ENCODE measurements at places on chromosomes 11 and 22. TPM values are rescaled to one million over a fixed set of nuclear protein-coding genes. Genes with fewer than 3 reads are reported as not detected.

BATF2 gene
- 4.0 TPM for total RNA-seq

KCNQ1 gene
- total RNA-seq, result not detected

CEND1 gene
- total RNA-seq, result 2.8 TPM

PHF21B gene
- total RNA-seq, result not detected

KLHL35 gene
- total RNA-seq, result 13.0 TPM

GPHA2 gene
- not detected for total RNA-seq

SEZ6L gene
- total RNA-seq, result under 0.01 TPM

CSRP3 gene
- not detected for total RNA-seq

SORL1 gene
- 0.76 TPM for total RNA-seq

CD44 gene
- 506 TPM for total RNA-seq

GRCh38 chr11:9802291-9802861, 138.5 kb downstream of the SWAP70 start:
- H3K4me1 ChIP-seq, result peaks cover 57% of the 10 kb centered on the region
- peak; percentile 90 for DNase-seq
- H3K36me3 ChIP-seq, result peaks cover 13% of the 10 kb centered on the region
- peak overlapping the region; percentile 90 for H3K27ac ChIP-seq
- no peaks in the 10 kb centered on the region for H3K27me3 ChIP-seq

- H3K27ac ChIP-seq, result peak overlapping the region; percentile 59
- no peaks in the 10 kb centered on the region for H3K36me3 ChIP-seq
- no peak for DNase-seq
- H3K27me3 ChIP-seq, result no peaks in the 10 kb centered on the region
Observed at GRCh38 chr11:72792437-72793021, 1.3 kb downstream of the STARD10 start.

- DNase-seq, result peak; percentile 10
- peaks cover 4% of the 10 kb centered on the region for H3K4me1 ChIP-seq
- H3K4me3 ChIP-seq, result no peak overlapping the region
- H3K27me3 ChIP-seq, result no peaks in the 10 kb centered on the region
Observed at GRCh38 chr22:20887375-20887774, 28.6 kb downstream of the SNAP29 start.

DNA sequence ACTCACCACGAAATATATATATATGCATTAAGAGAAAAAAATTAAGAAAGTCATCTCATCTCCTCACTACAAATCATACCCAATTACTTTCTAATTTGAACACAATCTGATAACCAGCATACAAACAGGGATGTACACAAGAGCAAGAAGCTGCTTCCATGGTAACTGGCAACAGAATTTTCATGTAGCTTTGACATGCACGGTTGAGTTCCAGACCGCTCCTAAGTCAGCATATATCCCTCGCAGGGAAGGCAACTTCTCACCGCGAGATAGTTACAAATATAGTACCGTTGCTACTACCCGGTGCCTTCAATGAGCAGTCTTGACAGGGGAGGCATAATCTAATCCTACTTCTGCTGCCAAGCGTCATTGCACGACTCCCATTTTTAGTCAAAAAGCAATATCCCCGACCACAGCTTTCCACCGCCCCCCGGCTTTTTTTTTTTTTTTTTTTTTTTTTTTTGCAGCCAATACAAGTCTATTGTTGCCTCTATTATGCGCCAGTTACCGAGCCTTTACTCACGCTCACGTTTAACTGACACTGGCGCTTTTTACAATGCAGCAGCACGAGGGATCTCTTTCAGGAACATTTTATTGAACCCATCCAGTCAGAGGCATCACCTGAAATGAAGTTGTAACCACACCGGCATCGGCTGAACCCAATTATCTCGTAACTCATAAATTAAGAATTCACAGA, 2.2 kb downstream of the CADM1 start:
- no peak for DNase-seq
- H3K27me3 ChIP-seq, result peaks cover 55% of the 10 kb centered on the region
- H3K4me1 ChIP-seq, result no peaks in the 10 kb centered on the region
- H3K36me3 ChIP-seq, result no peaks in the 10 kb centered on the region

DNA sequence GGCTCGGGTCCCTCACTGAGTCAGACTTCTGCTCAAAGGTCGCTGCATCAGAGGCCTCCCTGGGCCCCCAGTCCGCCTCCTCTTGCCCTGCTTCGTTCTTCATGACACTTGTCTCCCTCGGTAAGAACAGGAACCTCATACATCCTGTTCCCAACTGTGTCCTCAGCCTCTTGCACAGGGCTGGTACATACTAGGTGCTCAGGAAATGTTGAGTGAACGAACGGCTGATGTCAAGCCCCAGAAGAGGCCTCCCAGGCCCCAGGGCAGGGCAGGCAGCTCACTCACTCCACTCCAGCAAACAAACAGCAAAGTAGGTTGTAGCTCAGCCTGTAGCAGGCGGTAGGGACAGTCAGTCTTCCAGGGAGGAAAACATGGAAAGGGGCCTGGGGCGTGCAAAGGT, 17.2 kb downstream of the SYNGR1 start:
- H3K4me1 ChIP-seq, result no peaks in the 10 kb centered on the region
- H3K36me3 ChIP-seq, result no peaks in the 10 kb centered on the region
- H3K4me3 ChIP-seq, result no peak overlapping the region
- DNase-seq, result no peak

DNA sequence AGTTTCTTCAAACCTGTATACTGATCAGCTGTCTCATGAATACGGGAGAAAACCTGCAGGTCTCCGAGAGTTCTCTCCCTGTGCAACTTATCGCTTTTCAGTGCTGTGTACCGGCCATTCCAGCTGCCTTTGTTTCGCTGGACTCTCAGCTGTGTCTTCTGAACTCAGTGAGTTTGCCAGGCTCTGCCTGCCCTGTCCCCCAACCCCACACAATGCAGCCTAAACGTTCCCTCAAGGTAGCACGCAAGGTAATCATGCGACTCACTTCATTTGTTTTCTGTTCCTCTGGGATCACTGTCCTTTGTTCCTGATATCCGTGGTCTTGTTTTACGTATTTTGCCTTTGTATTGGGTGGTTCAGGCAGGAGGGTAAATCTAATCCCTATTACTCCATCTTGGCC, 13.5 kb downstream of the RBM7 start:
- H3K27me3 ChIP-seq, result no peaks in the 10 kb centered on the region
- DNase-seq, result no peak
- peaks cover 18% of the 10 kb centered on the region for H3K36me3 ChIP-seq
- H3K4me1 ChIP-seq, result peaks cover 14% of the 10 kb centered on the region

DNA sequence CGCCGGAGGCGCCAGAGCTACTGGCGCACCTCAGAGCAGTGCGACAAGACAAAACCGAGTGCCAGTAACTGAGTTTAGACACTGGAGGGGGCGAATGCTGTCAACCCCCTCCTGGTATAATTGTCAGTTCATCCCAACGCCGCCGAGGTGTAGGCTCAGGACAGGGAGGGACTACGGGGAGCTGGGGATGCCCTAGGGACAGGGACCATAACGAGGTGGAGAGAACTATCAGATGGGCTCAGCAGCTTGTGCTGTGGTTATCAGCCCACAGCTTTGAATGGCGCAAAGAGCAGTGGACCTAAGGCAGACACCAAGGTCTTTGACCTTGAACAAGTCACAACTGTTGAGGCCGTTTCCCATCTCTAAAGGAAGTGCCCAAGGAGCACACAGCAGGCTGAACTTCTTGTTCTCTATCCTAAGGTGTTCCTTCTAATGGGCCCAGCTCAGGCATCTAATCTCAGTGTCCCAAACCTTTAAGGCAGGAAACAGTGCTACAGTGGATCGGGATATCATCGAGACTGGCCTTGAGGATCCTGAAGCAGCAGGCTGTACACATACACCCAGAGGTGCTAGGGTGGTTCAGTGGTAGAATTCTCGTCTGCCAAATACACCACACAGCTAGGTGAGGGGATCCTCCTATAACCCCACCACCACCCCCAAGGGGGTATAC, 958 bp upstream of the TUT1 start:
- H3K4me3 ChIP-seq, result peak overlapping the region; percentile 94
- H3K4me1 ChIP-seq, result 0 out of 2 replicates have a peak, but pooled peaks cover 20% of the 10 kb centered on the region
- peak overlapping the region; percentile 75 for H3K27ac ChIP-seq
- H3K27me3 ChIP-seq, result no peaks in the 10 kb centered on the region
- peaks cover 12% of the 10 kb centered on the region for H3K36me3 ChIP-seq
- DNase-seq, result no peak

DNA sequence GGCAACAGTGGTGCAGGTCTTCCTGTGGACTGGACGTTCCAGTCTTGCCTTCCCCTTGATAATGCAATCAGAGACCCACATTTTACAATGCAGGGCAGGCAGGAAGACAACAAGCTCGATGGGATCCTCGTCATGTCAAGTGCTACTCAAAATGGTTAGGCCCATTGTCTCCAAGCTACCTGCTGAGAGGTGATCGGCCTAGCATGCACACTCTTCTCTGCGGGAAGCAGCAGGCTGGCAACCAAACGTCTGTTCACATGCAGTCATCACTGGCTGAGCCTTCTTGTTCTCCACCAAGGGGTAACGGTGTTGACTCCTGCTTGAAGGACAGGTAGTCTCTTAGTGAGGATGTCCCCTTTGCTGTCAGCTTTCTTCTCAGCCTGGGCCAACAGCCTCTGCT, 25.5 kb upstream of the CD82 start:
- DNase-seq, result no peak
- H3K27ac ChIP-seq, result no peak overlapping the region
- no peaks in the 10 kb centered on the region for H3K36me3 ChIP-seq
- no peaks in the 10 kb centered on the region for H3K4me1 ChIP-seq
- no peak overlapping the region for H3K4me3 ChIP-seq

DNA sequence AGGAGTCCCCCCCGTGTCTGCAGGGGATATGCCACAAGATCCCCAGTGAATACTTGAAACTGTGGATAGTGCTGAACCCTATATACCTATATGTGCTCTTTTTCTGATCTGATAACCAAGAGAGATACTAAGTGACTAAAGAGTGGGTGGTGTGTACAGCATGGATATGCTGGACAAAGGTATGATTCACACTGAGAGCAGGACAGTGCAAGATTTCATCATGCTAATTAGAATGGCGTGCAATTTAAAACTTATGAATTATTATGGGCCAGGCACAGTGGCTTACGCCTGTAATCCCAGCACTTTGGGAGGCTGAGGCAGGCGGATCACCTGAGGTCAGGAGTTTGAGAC, 90.2 kb upstream of the ALKBH3 start:
- peak overlapping the region; percentile 41 for H3K4me3 ChIP-seq
- peaks cover 16% of the 10 kb centered on the region for H3K4me1 ChIP-seq
- no peaks in the 10 kb centered on the region for H3K27me3 ChIP-seq
- peak; percentile 78 for DNase-seq
- H3K27ac ChIP-seq, result peak overlapping the region; percentile 93
- no peaks in the 10 kb centered on the region for H3K36me3 ChIP-seq

GRCh38 chr22:21816787-21817496, 50.5 kb downstream of the MAPK1 start:
- no peaks in the 10 kb centered on the region for H3K36me3 ChIP-seq
- H3K27me3 ChIP-seq, result no peaks in the 10 kb centered on the region
- peak overlapping the region; percentile 90 for H3K27ac ChIP-seq

DNA sequence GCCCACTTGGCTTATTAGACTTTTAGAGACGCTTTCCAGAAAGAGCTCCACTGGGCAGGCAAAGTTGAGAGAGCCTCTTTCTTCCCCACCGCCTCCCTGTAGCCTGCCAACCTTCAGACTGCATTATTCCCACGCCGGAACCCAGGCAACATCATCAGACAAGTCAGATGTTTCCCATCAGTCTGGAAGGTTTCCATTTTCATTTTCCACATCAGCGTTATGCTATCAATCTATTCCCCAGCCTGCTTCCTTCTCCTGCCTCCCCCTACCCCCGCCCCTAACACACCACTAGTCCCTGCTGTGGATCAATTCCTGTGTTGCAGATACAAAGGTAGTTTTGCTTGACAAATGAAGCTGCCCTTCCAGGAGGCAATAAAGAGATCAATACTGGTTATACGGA, 184.8 kb downstream of the DSCAML1 start:
- no peaks in the 10 kb centered on the region for H3K4me1 ChIP-seq
- no peak overlapping the region for H3K27ac ChIP-seq
- no peaks in the 10 kb centered on the region for H3K36me3 ChIP-seq
- H3K27me3 ChIP-seq, result peaks cover 13% of the 10 kb centered on the region
- H3K4me3 ChIP-seq, result no peak overlapping the region
- DNase-seq, result no peak

- H3K36me3 ChIP-seq, result no peaks in the 10 kb centered on the region
- peaks cover 33% of the 10 kb centered on the region for H3K27me3 ChIP-seq
- H3K4me1 ChIP-seq, result no peaks in the 10 kb centered on the region
- H3K27ac ChIP-seq, result no peak overlapping the region
- peak overlapping the region; percentile 70 for H3K4me3 ChIP-seq
- DNase-seq, result peak; percentile 68
Observed at GRCh38 chr11:75667831-75668450, 897 bp downstream of the MAP6 start.

GRCh38 chr22:24422102-24422665, 5.2 kb upstream of the ADORA2A start:
- DNase-seq, result no peak
- no peaks in the 10 kb centered on the region for H3K4me1 ChIP-seq
- no peak overlapping the region for H3K4me3 ChIP-seq

- peak overlapping the region; percentile 97 for H3K27ac ChIP-seq
- H3K4me1 ChIP-seq, result peaks cover 18% of the 10 kb centered on the region
- peaks cover 38% of the 10 kb centered on the region for H3K36me3 ChIP-seq
- H3K4me3 ChIP-seq, result peak overlapping the region; percentile 94
- no peaks in the 10 kb centered on the region for H3K27me3 ChIP-seq
- peak; percentile 92 for DNase-seq
Observed at GRCh38 chr11:64777449-64778222, 706 bp downstream of the SF1 start.

GRCh38 chr11:125072961-125073590, 10.0 kb downstream of the SLC37A2 start:
- H3K27ac ChIP-seq, result no peak overlapping the region
- no peaks in the 10 kb centered on the region for H3K27me3 ChIP-seq
- no peak for DNase-seq
- H3K4me1 ChIP-seq, result peaks cover 24% of the 10 kb centered on the region

GRCh38 chr22:29093501-29094300, 20.9 kb downstream of the KREMEN1 start:
- H3K36me3 ChIP-seq, result no peaks in the 10 kb centered on the region
- peak; percentile 87 for DNase-seq
- H3K4me3 ChIP-seq, result peak overlapping the region; percentile 40
- H3K4me1 ChIP-seq, result peaks cover 16% of the 10 kb centered on the region
- H3K27ac ChIP-seq, result peak overlapping the region; percentile 70
- no peaks in the 10 kb centered on the region for H3K27me3 ChIP-seq

DNA sequence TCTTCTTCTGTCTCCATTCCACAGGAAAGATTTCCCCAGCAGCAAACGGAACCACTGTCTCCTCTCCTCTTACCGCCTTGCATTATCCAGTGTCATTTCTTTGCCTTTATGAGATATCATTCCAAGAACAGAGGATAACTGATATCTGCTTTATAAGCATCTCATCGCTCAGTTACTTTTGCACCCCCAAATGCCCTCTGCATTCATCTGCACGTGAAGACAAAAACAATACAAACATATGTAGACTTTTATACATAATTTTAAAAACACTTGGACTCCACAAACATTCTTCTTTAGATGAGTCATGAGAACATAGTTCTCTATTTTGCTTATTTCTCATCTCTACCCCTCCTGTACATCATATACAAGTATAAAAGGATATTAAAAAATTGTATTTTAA, 512 bp upstream of the OR51T1 start:
- no peaks in the 10 kb centered on the region for H3K27me3 ChIP-seq
- peak; percentile 2 for DNase-seq
- H3K36me3 ChIP-seq, result no peaks in the 10 kb centered on the region
- H3K4me3 ChIP-seq, result no peak overlapping the region
- no peak overlapping the region for H3K27ac ChIP-seq

GRCh38 chr22:24486501-24486921, 8.6 kb upstream of the UPB1 start:
- H3K27me3 ChIP-seq, result no peaks in the 10 kb centered on the region
- 0 out of 2 replicates have a peak overlapping the region, but pooled peaks have one; percentile 1 for H3K4me3 ChIP-seq
- no peaks in the 10 kb centered on the region for H3K36me3 ChIP-seq
- H3K27ac ChIP-seq, result peak overlapping the region; percentile 48
- peaks cover 43% of the 10 kb centered on the region for H3K4me1 ChIP-seq

GRCh38 chr11:34333787-34334186, 24.0 kb downstream of the ABTB2 start:
- peaks cover 17% of the 10 kb centered on the region for H3K4me1 ChIP-seq
- no peak overlapping the region for H3K4me3 ChIP-seq
- DNase-seq, result no peak
- H3K36me3 ChIP-seq, result no peaks in the 10 kb centered on the region
- H3K27me3 ChIP-seq, result no peaks in the 10 kb centered on the region
- no peak overlapping the region for H3K27ac ChIP-seq
